Left hindlimb (tissue), 1 donor: ENCODE measurements at places on chromosomes 7 and 10.

GRCh38 chr10:132547421-132547861 lies 9.9 kb downstream of the INPP5A start:
- no peak for DNase-seq

DNA sequence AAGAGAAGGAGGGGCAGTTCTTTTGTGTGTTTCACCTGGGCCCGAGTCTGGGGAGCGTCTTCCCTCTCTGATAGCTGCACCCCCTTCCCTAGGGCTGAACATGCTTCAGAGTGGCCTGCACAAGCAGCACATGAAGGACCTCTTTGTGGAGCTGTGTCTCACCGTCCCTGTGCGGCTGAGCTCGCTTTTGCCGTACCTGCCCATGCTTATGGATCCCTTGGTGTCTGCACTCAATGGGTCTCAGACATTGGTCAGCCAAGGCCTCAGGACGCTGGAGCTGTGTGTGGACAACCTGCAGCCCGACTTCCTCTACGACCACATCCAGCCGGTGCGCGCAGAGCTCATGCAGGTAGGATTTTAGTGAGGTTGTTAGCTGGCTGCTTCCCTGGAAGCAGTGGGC lies 39.0 kb downstream of the TRRAP start:
- DNase-seq, result no peak

DNA sequence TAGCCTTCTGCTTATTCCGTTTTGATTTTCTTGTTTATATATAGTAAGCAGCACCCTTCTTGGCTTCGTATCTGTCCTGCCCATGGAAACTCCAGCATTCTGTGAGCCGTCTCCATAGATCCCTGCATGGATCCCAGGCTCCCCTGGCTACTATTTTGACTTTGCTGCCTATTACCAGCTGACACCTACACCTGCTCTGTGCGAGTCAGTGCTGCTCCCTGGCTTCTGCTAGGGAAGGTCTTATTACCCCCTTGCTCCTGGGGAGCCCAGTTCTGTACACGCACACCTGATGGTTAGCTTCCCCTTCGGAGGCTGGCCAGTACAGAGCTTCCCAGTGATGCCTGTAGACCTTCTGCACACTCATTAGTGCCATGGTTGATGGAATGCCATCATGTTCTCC lies 35.4 kb downstream of the NACAD start:
- no peak for DNase-seq

DNA sequence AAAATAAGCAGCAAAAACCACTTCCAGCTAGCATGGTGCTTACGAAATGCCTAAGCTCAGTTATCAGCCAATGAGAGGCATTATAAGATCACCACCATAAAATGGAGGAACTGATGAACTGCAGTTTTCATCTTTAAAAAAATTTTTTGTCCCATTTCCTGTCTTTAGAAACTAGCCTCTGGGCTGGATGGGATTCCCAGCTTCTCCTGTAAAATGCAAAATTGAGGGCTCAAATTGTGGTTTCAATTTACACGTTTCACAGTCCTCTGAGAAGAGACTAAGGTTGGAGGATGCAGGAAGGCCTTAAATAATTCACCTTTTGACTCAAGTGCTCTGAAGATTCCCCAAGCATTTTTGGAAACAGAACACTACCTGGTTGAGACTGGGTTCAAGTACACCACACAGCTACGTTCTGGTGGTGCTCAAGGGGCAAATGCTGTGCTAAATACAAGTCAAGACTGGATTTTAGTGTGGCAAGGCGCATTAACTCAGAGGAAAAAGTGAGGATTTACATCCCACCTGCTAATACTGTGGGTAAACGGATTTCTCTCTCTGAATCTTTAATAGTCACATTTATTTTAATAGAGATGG lies 951 bp downstream of the ZNF25 start:
- DNase-seq, result no peak

GRCh38 chr10:48474765-48475365 lies 130.0 kb downstream of the ARHGAP22 start:
- DNase-seq, result no peak

DNA sequence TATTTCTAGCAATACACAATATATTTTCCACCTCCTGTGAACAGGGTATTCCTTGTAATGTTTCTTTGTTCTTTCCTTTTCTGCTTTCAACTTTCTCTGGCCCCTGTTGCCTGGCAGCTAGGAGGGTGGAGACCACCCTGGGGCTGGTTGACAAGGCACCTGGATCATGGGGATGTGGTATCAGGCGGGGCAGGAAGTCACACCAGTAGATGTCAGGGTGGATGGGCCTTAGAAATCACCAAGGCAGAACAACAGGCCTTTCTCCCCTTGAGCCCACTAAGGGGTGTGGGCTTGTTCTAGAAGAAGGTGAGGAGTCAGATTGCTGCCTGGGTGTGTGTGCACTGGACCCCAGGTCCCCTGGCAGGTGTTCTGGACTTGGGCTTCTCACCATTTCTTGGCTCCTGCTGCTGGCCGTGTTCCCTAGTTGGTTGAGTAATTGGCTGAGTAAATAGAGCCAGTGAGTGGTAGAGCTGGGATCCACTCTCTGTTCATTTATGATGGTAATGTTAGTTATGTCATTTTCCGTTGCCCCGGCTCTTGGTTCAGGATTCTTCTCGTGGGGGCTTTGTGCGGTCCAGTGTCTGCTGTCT lies 24.9 kb downstream of the ZNF783 start:
- no peak for DNase-seq

- peak; percentile 47 for DNase-seq
Measured at GRCh38 chr10:12849319-12850181, 152.0 kb downstream of the CCDC3 start.

DNA sequence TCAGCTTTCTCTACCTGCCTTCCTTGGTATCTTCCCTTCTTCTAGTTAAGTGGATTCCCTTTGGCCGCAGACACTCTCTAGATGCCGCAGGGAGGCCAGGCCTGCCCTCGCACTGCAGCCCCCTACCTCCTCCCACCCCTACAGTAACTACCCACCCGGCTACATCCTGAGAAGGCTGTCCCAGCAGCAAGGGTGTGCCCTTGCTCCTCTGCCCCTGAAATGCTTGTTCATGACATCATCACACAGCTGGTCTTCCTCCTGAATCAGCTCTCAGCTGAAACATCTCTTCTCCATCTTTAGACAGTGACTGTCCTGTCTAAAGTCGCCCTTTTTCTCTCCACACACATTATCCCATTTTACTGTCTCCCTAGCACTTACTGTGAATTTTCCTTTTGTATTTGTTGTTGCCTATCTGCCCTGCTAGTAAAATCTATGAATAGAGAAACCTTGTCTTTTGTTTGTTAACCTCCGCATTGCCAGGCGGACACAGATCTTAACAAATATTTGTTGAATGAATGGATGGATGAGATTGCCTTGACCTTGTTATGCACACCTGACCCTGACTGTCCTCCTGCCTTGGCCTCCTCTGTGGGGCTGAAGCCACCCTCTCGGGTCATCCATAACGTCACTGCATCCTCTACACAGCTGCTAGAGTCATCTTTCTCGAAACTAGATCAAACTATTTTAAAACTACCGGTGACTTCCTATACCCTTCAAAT lies 108.9 kb upstream of the GATA3 start:
- DNase-seq, result no peak

DNA sequence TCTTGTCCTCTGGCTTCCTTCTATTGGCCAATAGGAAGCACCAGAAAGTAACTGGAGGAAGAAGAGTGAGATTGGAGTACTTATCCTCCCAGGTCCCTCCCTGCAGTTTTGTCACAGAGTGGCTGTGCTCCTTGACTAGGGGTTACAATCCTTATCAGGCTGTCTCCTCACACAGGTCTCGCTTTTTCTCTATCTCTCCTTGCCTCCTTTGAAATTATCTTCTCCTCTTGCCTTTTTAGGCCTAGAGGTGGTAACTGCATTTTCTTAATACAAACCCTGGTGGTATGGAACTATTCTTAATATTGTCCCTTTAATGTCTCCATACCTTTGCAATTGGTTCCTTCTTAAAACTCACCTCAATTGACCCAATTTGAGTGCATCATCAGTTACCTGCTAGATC lies 2.7 kb downstream of the PRSS37 start:
- no peak for DNase-seq

DNA sequence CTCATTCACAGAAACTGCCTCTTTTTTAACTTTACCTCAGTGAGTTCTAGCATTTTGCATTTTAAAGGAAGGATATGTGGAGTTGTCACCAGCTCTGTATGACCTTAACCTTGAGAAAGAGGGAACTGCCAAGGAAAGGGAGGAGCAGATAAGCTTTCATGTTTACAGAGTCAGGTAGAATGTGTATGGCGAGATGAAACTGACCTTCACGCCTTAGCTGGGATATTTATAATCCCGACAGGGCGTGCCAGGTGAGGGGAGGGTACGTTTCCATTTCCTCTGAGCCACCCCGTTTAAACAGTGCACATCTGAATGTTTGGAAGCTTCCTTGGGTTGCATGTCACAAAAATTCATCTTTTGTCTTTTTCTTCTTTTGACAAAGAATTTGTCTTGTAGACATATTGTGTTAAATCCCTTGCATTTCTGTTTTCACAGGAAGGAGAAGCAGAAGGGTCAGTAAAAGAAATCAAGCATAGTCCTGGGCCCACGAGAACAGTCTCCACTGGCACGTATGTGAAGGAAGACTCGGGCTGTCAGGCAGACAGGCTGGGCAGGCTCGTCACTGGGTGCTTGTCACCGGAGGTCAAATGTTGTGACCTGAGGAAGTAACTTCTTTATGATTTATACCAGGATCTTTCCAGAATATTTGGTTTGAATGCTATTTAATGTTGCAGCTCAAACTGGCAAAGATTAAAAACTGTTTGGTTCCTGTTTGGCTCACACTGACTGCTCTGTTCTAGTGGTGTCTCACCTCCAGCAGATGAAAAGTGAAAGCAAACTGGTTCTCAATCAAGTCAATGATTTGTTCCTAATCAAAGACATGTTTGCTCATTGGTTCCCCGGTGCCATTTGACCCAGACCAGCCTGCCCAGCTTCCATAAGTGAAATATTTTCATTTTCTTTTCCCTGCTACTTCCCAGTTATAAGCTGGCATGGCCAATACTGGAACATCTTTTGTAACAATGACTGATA lies 16.2 kb downstream of the OPTN start:
- no peak for DNase-seq

- DNase-seq, result no peak
Measured at GRCh38 chr7:17075601-17076255, 193.9 kb upstream of the AGR3 start.

GRCh38 chr10:117889664-117890063 lies 157.1 kb downstream of the RAB11FIP2 start:
- DNase-seq, result no peak

- peak; percentile 83 for DNase-seq
Measured at GRCh38 chr10:122461367-122461728, at the start of gene HTRA1. Gene HTRA1 (plus strand): TSS chr10:122461553. CDS start chr10:122461653, 100 bp downstream.

DNA sequence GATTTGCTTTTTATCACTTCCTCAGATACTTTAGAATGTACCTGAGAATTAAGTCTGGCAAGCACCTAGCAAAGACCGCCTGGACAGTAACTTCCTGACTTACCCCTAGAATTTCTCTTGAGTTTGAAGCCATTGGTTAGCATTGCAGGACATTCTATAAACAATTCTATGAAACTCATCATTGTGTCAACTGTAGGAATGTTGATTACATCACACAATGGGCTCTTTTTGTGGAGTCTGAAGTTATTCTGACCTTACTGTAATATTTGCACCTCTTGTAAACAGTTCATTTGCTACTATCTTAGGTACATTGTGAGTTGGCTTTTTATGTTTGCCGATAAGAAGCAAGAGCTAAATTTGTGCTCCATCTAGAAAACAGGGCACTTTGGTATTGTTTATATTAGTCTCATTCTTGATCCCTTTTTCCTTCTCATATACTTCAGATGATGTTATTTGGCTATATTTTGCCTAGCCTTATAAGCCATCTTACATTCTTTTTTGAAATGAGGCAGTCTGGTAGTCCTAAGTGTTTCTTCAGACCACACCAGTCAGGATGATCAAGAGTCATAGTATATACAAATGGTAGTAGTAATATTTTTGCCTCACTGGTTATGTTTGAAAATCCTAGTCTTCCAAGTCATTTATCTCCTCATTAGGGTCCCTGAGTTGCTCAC lies 52.4 kb downstream of the CASD1 start:
- no peak for DNase-seq

- DNase-seq, result no peak
Measured at GRCh38 chr7:26361637-26362036, 70.0 kb downstream of the SNX10 start.

DNA sequence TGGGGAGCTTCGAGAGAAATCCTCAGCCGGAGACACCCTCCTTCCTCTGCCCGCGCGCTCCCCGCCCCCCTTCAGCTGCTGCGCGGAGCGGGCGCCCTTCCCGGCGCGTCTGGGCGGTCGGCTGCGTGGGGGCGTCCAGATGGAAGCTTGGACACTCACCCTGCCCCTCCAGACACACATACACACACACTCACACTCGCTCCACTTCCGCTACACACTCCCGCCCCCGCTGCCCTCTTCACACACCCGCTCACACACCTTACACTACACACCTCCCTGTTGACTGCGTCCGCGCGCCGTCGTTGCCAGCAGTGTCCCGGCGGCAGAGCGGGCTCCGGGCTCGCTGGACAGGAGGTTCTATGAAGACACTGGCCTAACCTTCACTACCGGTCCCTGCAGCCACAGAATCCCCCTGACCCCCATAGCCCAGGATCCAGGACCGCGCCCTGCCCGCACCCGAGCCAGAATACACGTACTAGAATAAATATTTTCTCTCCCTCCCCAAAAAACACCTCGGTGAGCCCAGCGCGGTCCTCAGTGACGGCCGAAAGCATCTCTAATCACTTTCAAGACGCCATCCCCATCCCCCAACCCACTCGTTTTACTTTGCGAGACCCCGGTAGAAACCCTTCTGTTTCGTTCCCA lies 1.1 kb upstream of the EGR2 start:
- DNase-seq, result peak; percentile 77

GRCh38 chr10:88964869-88965415 lies 12.4 kb upstream of the ACTA2 start:
- no peak for DNase-seq

DNA sequence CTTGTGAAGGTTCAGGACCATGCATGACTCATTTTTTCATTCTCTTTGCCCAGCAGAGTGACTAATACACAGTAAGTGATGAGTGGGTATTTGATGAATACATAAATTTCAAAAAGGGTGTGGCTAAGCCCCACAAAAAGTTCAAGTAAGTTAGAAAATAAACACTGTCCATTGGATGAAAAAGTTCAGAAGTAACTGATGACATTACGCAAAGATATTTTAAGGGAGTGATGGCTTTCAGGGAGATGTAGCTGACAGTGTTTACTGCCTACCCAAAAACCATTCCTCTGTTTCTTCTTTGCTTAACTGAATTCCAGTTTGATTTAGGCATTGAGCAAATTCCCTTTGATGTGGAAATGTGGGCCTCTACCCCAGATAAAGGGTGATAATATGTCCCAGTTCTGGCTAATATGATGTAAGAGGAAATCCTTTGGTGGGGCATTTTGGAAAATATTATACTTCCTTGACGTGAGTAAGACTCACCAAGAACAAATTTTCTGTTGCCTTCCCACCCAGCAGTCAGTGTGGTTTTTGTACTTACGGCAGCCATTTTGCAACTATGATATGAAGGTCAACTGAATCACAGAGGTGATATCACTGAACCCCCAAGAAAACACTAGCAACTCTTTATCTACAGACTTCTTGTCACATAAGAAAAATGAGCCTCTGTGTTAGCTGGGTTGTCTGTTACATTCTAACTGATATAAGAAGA lies 29.0 kb upstream of the EBLN1 start:
- no peak for DNase-seq
